ENCODE measurements at places on chromosomes 5 and 9.

- DNase-seq: no peak
Observed at GRCh38 chr9:92639124-92639523, 30.8 kb downstream of the IPPK start.

DNA sequence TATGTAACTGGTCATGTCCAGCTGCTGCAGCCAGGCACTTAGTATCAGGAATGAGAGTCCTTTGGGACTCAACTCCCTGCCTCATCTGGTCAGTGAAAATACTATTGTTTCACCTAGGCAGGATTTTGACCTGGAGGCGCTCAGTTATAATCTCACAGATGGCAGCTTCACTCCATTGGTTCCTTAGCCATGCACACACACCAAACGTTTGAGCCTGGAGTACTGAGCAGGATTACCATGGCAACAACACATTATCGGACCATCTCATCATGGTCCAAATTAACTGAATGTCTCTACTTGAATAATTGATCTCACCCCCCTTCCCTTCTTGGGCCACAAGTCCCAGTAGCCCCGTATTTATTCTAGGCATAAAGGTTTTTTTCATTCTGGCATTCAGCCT lies 15.0 kb upstream of the SREK1 start:
- DNase-seq: peak; percentile 25

DNA sequence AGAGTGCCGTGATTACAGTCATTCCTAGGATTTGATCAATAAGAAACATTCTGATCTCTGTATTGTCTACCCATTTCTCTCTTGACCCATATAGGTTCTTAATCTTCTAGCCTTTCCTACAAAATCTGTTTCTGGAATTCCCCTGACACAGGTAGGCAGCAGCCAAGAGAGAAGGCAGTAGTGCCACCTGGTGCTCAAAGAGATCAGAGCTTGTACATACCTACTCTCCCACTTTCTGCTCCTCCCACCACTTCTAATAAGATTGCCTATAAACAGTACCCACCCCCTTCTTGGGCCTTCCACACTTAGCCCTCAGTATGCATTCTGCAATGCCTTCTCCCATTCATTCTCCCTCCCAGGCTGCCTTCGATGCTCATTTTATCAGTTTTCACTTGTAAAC lies 117.4 kb upstream of the RORB start:
- no peak for DNase-seq

DNA sequence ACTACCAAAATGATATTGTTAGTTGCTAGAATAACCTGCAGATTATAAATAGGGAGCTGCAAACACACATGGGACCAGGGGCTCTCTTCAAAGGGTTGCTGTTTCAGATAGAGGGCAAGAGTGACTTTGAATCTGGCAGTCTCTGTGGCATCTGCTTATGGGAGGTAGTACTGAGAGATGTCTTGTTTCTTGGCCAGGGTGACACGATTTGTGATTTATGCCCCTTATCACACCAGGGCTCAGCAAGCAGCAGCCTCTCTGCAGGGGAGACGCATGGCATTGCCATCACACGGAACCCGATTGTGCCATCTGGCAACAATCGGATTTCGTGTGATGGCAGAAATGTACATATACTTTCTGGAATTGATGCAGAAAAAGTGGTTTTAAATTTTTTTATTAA lies 615.6 kb downstream of the ZNF608 start:
- DNase-seq: peak; percentile 9

DNA sequence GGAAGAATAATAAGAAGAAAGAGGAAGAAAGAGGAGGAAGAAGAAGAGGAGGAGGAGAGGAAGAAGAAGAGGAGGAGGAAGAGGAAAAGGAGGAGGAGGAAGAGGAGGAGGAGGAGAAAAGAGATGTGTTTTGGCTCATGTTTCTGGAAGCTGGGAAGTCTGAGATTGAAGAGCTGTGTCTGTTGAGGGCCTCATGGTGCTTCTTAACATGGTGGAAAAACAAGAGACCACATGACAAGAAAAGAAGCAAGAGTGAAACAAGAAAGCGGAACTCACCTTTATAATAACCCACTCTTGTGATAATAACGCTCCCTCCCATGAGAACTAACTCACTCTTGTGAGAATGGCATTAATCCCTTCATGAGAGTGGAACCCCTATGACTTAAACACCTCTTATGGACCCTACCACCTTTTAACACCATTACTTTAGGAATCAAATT lies 36.1 kb upstream of the RANBP6 start:
- DNase-seq: no peak

DNA sequence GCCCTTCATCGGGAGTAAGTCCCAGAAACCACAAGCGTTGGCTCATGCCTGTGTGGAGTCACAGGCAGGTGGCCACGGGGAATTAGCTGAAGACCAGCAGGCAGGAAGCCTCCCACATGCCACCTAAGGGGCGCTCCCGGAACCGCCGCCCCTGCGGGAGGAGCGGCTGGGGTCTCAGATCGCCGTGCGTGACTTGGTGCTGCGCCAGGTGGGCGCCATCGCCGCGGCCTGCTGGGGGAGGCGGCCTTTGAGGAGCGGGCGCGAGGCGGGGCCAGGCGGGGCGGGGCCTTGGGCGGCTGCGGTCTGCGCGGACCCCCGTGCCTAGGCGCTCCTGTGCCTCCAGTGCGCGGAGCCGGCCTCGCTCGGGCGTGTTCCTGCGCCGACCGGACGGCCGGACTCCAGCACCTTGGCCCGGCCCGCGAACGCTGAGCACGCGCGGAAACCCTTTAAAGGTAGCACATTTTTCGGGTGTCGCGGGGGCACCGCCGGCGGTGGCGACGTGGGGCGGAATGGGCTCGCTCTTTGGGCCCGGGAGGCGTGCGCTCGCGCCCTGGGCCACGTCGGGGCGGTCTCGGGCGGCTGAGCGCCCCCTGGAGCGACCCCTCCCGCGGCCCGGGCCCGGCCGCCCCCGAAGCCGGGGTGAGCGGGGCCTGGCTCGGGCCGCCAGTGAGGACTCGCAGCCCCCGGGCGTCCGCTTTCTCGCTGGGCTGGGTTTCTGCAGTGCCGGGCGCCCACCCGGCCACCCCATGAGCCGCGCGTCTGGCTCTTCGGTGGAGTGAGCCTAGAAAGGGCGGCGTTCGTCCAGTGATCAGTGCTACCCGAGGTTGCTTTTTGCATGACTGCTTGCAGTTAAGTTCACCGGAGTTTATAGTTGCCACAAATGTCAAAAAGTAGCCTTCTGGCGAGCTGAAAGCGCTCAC lies 24.5 kb downstream of the LECT2 start:
- DNase-seq: no peak

GRCh38 chr5:97547999-97548738 lies 365.1 kb upstream of the RIOK2 start:
- no peak for DNase-seq

DNA sequence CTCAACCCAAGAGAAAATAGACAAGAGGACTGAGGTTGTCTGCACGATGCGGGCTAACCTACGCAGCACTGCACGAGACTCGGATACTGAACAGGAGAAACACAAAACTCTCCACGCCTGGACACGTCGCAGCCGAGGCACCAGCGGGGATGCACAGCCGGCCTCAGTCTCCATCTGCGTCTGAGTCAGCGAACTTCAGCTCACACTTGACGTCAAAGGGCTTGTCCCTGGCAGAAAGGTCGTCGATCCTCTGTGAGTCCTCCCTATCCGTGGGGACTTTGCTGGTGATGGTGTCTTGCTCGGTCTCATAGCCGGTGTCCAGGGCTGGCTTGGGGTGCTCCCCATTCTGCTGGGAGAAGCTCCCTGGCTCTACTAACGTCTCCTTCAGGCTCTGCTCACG lies 60.2 kb downstream of the SECISBP2 start:
- no peak for DNase-seq

DNA sequence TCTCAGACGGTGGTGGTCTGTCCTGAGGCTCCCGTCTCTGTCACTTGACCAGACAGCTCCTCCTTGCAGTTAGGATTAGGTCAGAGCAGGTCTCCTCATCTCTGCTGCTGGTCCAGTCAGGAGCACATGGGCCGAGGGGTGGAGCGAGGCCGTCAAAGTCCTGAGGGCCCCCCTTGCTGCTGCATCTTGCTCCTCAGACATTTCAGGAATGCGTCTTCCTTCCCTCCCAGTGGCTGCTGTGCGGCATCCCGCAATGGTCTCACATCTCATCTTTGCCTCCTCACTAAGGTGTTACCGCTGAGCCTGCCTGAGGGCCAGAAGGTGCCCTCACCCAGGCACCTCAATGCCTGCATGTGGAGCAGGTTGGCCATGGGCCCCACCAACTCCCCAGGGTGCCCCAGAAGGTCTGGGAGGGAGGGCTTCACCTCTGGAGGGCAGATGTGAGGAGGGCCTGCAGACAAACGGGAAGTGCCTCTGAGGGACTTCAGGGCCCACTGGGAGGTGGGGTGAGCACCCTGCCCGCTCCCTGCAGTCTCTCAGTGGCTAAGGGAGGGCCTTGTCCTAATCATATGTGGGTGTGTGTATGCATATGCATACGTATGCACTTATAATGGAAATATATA lies 137.7 kb upstream of the LMX1B start:
- no peak for DNase-seq

- DNase-seq: no peak
Observed at GRCh38 chr5:91225848-91226686, 157.1 kb downstream of the ARRDC3 start.

DNA sequence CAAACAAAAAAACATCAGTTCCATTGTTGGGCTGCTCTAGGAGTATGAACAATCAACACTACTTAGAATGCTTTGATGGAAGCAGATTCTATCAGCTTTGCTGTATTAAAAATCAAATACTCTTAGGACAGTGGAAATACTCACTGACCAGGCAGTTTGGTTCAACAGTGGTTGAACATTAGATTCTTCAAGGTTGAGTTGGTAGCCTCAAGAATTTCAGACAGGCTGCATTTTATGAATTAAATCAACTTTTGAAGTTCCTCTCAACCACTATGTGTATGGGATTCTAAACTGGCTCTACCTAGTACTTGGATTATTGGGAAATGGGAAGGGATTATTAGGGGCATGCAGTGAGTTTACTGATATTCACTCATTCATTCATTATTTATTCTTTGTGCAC lies 35.0 kb downstream of the ACTBL2 start:
- DNase-seq: no peak

DNA sequence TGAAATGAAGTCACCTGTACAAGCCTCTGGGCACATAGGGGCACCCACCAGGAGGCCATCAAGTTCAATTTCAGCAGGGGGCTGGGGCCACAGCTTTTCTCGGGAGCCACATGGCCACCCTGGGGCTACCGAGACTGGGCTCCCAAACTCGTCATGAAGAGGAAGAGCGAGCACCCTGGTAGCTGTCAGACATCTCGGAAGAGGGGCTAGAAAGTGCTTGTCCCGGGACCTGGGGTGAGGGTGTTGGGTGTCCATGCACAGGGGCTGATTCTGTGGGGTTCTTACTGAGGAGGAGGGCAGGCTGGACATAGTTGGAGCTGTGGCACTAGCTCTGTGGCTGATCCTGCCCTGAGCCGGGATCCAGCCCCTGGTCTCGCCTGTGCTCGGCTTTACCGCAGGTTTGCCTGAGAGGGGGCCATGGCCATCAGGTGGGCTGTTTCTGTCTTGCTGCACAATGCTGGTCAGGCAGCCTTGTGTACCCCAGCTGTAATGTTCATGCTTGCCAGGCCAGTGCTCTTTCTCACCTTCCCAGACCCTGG lies 70.3 kb downstream of the PHF2 start:
- DNase-seq: no peak

DNA sequence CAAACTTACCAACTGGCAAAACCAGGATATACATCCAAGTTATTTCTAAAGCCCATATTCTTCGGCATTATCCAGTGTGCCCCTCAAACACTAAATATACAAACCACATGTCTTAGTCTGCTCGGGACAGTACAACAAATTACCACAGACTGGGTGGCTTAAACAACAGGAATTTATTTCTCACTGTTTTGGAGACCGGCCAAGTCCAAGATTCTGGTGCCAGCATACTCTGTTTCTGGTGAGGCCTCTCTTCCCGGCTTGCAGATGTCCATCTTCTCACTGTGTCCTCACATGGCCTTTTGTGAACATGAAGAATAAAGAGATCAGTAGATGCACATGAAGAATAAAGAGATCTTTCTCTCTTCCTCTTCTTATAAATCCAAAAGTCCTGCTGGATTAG lies 12.9 kb upstream of the SLCO6A1 start:
- DNase-seq: peak; percentile 94

DNA sequence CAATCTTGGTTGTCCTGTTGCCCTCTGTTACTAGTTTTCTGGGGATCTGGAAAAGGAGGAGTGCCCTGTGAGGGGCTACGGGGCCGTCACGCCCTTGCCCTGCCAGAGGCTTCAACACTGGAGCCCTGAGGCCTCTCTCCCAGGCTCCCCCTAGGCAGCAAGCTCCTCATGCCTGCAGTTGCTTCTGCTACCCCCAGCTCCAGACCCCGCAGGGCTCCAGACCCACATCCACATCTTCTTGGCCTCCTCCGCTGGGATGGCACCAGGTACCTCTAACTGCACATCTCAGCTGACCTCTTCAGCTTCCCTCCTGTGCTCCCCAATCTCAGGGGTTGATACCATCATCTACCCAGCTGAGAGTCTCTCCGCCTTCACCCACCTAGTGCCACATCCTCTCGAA lies 116.0 kb downstream of the ZNF354C start:
- no peak for DNase-seq

GRCh38 chr9:27537027-27537435 lies 7.4 kb upstream of the MOB3B start:
- no peak for DNase-seq

- DNase-seq: no peak
Observed at GRCh38 chr5:10493884-10494283, 52.2 kb downstream of the ROPN1L start.

DNA sequence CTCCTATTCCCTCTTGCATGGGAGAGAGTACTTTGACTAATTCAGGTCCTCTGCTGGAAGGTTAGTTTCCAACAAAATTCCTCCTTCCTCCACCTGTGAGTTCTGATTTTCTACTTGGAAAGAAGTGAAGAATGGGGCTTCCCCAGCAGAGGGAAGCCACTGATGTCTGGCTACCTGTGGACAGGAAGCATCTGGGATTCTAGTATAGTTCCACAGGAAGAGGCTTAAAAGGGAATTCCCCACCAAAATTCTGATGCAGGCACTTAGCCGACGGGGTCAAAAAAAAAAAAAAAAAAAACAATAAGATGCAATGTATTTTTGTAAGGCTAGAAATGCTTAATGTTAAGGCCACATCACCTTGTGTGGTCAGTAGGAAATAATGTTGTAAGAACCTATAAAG lies 33.4 kb downstream of the PCDHGC5 start:
- DNase-seq: no peak

- DNase-seq: peak; percentile 98
Observed at GRCh38 chr9:19102631-19103345, at the start of gene HAUS6. TSS of gene HAUS6 (minus strand) at chr9:19102904. CDS start at chr9:19102651, 253 bp downstream.

GRCh38 chr9:128070874-128071273 lies 2.8 kb downstream of the SLC25A25 start:
- no peak for DNase-seq

DNA sequence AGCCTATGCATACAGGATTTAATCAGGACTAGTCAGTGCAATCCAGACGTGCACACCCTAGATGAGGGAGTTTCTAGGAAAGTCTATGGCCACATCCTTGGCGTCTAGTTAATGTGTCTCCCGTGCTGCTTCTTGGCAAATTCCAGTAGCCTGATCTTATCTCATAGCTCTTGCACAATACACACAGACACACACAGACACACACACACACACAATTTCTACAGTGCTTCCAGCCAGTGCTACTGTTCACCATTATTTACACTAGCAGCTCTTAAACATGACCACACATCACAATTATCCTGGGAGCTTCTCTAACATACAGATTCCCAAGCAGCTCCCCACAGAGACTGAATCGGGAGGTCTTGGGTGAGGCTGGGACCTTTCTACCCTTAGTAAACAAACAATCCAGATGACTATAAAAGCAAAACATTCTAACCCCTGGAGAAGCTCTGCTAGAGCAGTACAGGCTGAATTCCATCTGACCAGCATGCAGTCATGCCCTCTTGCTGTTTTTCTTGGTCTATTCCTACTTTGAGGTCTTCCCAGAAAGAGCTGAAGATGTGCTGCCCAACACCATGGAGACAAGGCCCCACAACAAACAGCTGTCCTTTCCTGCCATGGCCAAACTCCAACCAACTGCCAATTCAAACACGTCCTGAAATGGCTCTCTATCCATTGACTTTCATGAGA lies 236.6 kb downstream of the DEPDC1B start:
- no peak for DNase-seq

Measured in NCI-H446 (cell line).